ENCODE measurements at places on chromosomes 2 and 18. TPM values are rescaled to one million over a fixed set of nuclear protein-coding genes. Genes with fewer than 3 reads are reported as not detected.

GRCh38 chr2:128317181-128317898 is 1.3 kb downstream of the HS6ST1 start:
- DNase-seq = peak; percentile 83

GRCh38 chr2:170733798-170734600 is 18.9 kb downstream of the SP5 start:
- DNase-seq = no peak

The RSAD2 gene
- total RNA-seq = 0.75 TPM

- peak; percentile 20 for DNase-seq
These were observed 58.6 kb downstream of the LPIN1 start for GRCh38 chr2:11805024-11805423.

The ADRA2B gene
- total RNA-seq = 3.5 TPM

The ASAP2 gene
- total RNA-seq = 11.8 TPM

GRCh38 chr2:78056976-78057375 is 534.8 kb upstream of the LRRTM4 start:
- no peak for DNase-seq

- no peak for DNase-seq
These were observed 194.1 kb downstream of the KLHL29 start for GRCh38 chr2:23578964-23579671.

GRCh38 chr2:181776336-181776735 is 96.0 kb upstream of the NEUROD1 start:
- no peak for DNase-seq

DNA sequence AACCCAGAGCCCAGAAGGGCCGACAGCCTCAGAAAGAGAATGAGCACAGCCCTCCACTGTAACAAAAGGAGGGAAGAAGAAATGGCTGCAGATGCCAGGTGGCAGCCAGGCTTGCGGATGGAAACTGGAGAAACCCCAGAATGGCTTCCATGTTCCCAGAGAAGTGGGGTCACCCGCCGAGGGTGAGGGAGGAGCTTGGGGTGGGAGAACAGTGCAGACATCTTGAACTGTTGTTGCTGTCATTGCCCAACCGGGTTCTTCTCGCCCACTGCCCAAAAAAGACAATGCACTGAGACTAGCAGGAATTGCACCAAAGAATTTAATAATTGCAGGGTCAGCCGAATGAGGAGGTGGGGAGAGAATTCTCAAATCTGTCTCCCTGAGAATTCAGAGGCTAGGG is 223.2 kb upstream of the RAB6C start:
- DNase-seq = peak; percentile 26

- DNase-seq = no peak
These were observed 175.2 kb upstream of the HDAC4 start for GRCh38 chr2:239575931-239576445.

The ICOS gene
- total RNA-seq = not detected

DNA sequence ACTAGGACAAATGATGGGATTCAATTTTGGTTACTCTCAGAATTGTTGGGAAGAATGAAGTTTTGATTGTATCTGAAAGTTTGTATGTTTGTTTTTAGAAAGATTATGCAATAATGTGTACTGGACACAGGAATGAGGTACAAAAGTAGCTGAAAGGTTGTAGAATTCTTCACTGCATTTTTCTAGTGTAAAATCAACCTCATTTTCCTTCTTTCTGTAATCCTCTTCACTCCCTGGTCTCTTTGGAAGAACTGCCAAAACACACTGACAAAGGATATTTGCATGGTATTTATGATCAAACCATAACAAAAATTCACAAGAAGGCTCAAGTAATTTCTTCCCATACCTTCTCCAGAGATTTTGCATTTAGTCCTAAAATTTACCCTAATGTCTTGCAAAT is 110.7 kb downstream of the ZEB2 start:
- DNase-seq = no peak

GRCh38 chr2:74735564-74735963 is 81.5 kb downstream of the SEMA4F start:
- no peak for DNase-seq

The CNDP1 gene
- 0.51 TPM for total RNA-seq

DNA sequence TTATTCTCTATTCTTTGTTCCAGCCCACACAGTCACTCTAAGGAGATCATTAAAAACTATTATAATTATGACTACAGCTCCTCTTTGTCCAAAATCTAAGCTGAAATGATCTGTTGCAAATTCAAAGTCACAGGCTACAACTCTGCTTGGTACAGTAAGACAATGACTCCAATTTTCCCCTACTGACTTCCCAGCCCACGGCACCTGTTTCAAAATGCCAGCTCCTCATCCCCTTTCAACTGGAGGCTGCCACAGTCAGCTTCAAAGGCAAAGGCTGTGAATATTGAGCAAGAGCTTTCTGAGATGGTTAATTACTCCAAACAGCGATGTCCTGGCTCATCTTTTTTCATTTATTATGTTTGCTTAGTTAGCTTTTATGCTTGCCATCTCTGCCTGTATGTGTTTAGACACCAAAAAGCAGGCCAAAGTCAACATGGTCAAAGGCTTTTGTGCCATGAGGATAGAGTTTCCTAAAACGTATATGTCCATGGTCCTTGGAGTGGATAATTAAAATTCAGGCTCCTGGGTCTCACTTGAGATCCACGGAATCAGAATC is 141.1 kb downstream of the DOCK10 start:
- DNase-seq = no peak

DNA sequence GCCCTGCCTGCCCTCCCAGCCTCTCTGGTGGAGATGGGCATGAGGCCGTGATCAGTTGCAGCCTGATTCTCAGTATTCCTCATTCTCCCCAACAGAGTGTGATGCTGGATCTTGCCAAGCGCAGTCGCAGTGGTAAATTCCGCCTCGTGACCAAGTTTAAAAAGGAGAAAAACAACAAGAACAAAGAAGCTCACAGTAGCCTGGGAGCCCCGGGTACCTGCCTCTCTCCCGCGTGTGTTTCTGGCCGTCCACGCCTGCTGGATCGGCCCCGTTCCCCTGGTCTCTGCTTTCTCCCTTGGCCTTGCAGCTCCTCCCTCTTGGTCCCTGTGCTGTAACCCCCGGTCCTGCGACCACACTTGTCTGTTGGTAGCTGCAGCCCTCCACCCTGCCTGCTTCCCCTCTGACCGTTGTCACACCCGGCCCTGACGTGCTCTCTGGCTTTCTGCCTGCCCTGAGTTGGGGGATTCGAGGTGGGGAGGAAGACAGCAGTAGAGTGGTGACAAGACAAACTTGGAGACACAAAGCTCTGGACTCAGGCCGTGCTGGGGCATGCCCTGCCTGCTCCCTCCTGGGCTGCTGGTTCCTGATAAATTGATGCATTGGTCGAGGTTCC is 99.5 kb downstream of the USP40 start:
- DNase-seq = no peak

The RAD51AP2 gene
- 0.18 TPM for total RNA-seq

DNA sequence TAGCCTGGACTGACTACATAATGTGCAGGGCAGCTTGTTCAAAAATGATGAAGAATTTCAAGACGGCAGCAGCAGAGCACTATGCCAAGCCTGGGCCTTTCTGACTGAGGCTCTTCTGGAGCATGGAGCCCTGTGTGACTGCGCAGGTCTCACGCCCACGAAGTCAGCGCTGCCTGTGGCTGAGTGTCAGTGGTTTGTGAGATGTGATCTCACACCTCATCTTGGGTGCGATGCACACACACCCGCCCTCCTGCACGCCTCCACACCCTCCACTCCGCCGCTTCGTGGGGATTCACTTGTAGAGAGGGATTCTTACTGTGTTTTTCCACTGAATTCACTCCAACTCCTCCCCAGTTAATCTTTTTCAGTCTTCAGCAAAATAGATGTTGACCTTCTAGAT is 103.9 kb downstream of the VIT start:
- no peak for DNase-seq

The UGT1A10 gene
- not detected for total RNA-seq

The NCK2 gene
- total RNA-seq = 59.9 TPM

DNA sequence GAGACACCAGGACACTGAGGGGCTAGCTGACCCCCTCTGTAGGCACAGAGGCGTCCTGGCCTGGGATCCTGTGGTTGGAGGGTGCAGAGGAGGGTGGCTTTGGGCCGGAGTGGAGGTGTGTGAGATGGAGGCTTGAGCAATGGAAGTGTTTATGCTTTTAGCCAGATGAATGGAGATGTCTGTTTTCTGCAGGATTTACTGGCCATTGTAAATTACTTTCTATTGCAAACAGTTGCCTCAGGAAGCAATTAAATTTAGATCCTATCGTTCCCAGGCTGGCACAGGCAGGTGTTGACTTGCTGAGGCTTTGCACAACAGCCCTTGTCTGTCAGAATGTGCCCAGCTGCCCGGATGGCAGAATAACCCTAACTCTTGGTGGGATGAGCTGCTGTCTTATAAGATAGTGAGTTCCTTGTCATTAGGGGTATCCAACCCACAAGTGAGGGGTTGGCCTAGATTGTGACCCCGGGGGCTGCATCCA is 1.8 kb upstream of the ARID5A start:
- no peak for DNase-seq

The CYP27A1 gene
- 24.7 TPM for total RNA-seq

- no peak for DNase-seq
These were observed 586.4 kb upstream of the REG3G start for GRCh38 chr2:78439122-78439521.

DNA sequence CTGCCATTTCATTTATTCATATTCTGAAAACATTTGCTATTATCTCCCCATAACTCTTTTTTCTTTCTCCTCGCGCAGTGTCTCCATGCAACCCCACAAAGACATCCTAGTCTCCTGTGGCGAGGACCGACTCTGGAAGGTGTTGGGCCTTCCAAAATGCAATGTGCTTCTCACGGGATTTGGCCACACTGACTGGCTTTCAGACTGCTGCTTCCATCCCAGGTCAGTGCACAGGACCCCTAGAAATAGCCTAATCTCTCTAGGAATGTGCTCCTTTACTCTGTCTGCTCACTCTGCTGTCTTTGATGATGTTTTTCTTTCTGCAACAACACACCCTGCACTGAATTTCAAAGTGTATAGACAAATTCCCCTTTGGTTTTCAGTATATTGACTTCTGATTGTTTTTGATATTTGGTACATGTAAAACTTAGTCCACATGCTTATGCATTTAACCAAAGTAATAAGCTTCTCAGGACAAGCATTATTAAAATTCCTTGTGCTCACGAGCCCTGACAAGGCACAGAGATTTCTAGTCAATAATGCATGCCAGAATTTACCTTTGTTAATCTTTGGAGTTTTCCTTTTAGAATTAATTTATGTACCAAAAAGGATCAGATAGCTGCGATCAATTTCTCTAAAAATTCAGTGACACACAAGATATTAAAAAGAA is 548.3 kb upstream of the VWC2L start:
- DNase-seq = no peak

The ITPRIPL1 gene
- total RNA-seq = 7.7 TPM

DNA sequence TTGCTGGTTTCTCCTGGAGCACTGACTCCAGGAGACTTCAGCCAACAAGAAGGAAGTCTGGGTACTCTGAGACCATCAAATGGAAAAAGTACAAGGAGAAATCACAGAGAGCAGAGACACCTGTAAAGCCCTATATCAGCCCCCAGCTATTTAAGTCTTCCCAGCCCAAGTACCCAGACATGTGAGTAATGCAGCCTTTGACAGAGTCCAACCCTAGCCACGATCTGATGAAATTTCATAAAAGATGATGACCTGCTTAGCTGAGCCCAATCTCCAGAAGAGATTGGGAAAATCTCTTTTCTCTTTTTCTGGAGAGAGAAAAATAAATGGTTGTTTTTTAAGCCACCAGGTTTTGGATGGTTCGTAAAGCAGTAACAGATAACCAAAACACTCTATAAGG is 196.6 kb downstream of the NBAS start:
- DNase-seq = no peak

GRCh38 chr2:135944625-135945024 is 40.8 kb downstream of the DARS1 start:
- DNase-seq = no peak

The RTN4 gene
- total RNA-seq = 243 TPM

- DNase-seq = no peak
These were observed 562.2 kb downstream of the DCC start for GRCh38 chr18:52902188-52902587.

DNA sequence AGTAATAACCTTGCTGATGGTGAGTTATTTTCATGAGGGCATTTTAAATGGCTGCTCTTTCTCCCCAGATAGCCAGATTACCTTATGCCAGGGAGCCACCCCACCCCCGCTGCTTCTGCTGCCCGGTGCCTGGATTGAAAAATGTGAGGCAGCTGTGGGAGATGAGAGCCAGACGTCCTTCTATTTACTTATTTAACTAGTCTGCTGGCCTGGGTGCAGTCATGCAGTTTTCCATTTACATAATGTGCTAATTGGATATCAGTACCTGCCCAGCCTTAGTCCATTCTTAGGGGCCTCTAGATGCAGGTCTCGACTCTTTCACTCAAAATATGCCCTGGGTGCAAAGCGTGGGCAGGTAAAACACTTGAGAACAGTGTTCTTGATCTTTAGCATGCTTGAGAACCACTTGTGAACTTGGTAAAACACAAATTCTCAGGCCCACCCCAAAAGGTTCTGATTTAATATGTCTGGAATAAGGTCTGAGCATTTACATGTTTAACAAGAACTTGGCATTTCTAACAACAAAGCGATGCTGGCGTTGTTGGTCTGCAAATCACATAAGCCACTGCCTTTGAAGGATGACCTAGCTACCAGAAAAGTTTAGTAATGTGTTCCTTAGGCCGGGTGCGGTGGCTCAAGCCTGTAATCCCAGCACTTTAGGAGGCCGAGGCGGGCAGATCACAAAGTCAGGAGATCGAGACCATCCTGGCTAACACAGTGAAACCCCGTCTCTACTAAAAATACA is 154.3 kb downstream of the NRP2 start:
- peak; percentile 71 for DNase-seq

The CPS1 gene
- total RNA-seq = 12.9 TPM

GRCh38 chr2:156088587-156088986 is 243.9 kb downstream of the NR4A2 start:
- no peak for DNase-seq

- no peak for DNase-seq
These were observed 411 bp downstream of the NARS1 start for GRCh38 chr18:57621246-57621604.

GRCh38 chr2:110866466-110866865 is 134.1 kb downstream of the ACOXL start:
- DNase-seq = no peak

The RNU2-63P gene
- total RNA-seq = 12.2 TPM

The BCL2L11 gene
- total RNA-seq = 14.9 TPM

- DNase-seq = no peak
These were observed 38.9 kb downstream of the THAP4 start for GRCh38 chr2:241598061-241598460.

The CPLX4 gene
- total RNA-seq = not detected

GRCh38 chr2:3177891-3178577 is 199.6 kb downstream of the EIPR1 start:
- no peak for DNase-seq
